Fibroblast of villous mesenchyme (primary cell): ENCODE measurements at places on chromosomes 4 and X. TPM values are rescaled to one million over a fixed set of nuclear protein-coding genes. Genes with fewer than 3 reads are reported as not detected.

The ZCCHC18 gene
- total RNA-seq, result 0.43 and 0.64 TPM in 2 replicates

The ZNF275 gene
- total RNA-seq, result 12.9 and 13.4 TPM in 2 replicates

The PDLIM3 gene
- total RNA-seq, result 15.1 and 96.6 TPM in 2 replicates

The FAM9C gene
- under 0.01 TPM in 2 replicates for total RNA-seq

The ADAM29 gene
- not detected in 2 replicates for total RNA-seq

The ATOH1 gene
- total RNA-seq, result not detected in 2 replicates

The P2RY8 gene
- not detected in 2 replicates for total RNA-seq

The SMIM31 gene
- total RNA-seq, result not detected in 2 replicates

The LRPAP1 gene
- total RNA-seq, result 21.2 and 24.8 TPM in 2 replicates

The OCIAD2 gene
- total RNA-seq, result 9.5 and 12.6 TPM in 2 replicates

The FRMPD3 gene
- under 0.01 TPM in 1 of 2 replicates, not detected in the other for total RNA-seq

The CT45A8 gene
- not detected in 2 replicates for total RNA-seq

DNA sequence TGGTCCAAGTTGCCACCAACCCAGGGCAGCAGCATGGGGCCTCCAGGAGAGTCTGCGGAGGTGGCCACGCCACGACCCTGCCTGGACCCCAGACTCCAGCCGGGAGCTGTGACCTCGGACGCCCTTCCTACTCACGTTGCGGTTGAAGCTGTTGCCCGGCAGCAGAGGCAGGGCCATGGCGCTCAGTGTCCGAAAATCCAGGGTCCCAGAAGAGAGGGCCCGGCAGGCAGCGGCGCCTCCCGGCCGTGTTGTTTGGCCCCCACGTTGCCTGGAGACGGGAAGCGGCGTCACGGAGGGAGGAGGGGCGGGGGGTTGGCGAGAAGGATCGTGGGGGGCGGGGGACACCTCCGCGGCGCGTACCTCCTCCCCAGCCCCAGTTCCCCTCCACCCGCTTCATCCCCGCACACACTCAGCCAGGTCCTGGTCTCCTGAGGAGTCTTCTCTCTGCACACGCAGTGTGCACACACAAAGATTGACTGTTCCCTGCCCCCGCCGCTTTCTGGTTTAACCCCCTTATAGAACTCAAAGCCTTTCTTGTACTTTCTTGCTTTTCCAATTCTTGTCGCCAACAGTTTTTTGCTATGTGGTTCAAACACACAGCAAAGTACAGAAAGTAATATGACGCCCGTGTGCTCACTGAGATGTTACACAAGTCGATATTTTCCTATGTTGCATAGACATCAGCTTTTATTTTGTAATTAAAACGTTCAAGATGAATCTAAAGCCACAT lies at the start of gene EFHC2:
Gene EFHC2 (minus strand): TSS at position 261 of the 730 bp plus-strand sequence. CDS start 84 bp downstream, at position 177.
- DNase-seq, result peak; percentile 4

- DNase-seq, result no peak
Observed at GRCh38 chr4:2792396-2792710, 532 bp upstream of the SH3BP2 start.

DNA sequence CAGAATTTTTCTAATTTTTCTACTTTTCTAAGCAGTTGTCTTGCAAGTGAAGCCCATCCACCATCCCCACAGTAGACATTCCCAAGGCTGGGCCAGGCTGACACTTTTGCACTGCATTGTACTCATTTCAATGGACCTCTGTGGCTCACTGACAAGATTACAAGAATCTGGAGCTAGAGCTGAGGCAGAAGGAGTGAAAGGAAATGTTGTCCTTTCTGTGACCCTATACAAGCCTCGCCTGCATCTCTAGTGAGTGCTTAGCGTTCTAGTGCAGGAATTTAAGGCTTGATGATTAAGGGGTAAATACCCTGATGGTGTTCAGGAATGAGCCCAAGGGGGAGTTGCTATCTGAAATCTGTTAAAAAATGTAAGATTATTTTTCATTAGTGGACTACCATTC lies 6.3 kb downstream of the MAGED1 start:
- DNase-seq, result no peak

GRCh38 chrX:27522500-27522899 lies 59.4 kb upstream of the PPP4R3C start:
- DNase-seq, result no peak

- DNase-seq, result no peak
Observed at GRCh38 chr4:166308647-166309046, 435.6 kb downstream of the TLL1 start.

- DNase-seq, result no peak
Observed at GRCh38 chr4:21366840-21367239, 581.7 kb downstream of the KCNIP4 start.

- no peak for DNase-seq
Observed at GRCh38 chrX:100584611-100585010, at the start of gene TNMD. TSS of gene TNMD (plus strand) at chrX:100584936. CDS start at chrX:100585019, 83 bp downstream.

DNA sequence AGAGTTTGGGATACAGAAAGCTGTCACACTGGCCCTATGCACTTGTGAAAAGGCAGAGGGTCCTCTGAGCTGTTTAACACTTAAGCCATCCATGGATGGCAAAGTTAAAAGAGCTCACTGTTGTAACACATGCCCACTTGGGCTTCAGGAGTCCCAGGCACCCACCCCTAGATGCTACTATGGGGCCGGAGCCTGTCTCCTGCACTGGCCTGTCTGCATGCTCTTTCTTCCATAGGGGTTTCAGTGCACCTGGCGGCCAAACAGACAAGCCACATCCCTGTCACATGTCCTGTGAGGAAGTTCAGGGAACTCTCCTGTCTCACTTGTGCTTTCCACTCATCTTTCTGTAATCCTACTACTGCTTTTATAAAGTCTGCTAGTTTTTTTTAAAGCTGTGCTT lies 2586.0 kb downstream of the PCDH7 start:
- DNase-seq, result no peak

DNA sequence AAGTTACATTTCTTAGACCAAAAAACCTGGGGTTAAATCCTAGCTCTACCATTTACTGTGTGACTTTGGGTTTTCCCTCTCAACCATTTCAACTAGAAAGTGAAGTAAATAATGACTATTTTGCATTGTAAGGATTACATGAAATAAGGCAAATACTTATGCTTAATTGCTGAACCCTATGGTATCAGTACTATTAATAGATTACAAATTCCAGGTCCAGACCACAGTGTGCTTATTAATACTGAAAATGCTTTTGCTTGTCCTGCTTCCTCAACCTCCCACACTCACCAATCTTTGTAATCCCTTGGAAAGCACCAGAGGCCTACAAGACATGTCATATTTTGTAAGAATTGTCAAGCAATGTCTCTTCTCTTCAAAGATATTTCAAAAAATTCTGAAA lies 456.5 kb downstream of the SPOCK3 start:
- no peak for DNase-seq

GRCh38 chrX:108020631-108021030 lies 24.2 kb upstream of the VSIG1 start:
- DNase-seq, result peak; percentile 19

- DNase-seq, result peak; percentile 27
Observed at GRCh38 chr4:144579411-144580030, 66.4 kb upstream of the HHIP start.

GRCh38 chrX:129646566-129647417 lies 8.0 kb downstream of the APLN start:
- DNase-seq, result no peak

GRCh38 chrX:80766916-80767315 lies 42.8 kb downstream of the BRWD3 start:
- DNase-seq, result no peak

DNA sequence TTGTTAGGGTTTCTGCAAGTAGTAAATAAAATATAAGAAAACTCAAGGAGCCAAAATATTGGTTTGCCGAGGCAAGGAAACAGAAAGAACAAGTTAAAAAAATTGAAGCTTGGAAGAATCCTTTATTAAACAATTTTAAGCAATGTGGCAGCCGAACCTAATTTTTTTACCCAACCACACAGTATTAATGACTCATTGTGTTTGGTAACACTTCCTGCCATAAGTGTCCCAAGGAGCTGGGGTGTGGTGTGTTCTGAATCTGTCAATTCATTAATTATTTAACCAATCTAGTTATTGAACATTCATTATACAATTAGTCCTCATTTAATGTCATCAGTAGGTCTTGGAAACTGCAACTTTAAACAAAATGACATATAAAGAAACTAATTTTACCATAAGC lies 19.3 kb upstream of the CPE start:
- DNase-seq, result peak; percentile 38

DNA sequence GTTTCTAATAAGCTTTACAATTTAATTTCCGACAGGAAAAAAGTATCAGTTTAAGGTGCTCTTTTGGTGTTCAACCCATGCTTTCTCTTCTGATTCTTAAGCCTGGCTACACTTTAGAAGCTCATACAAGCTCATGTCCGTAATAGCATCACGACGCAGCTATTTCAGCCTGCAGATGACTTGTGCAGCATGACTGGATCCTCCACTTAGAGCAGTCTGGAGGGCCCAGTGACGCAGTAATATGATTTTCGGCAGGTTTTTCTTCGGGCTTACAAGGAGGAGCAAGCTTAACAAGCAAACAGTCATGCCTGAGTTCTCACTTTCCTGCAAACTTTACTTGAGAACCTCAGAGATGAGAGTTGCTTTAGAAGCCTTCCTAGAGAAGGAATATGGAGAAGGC lies 85.3 kb upstream of the MAML3 start:
- DNase-seq, result no peak

GRCh38 chrX:1453951-1454785 lies 1.5 kb upstream of the ASMTL start:
- DNase-seq, result peak; percentile 85

DNA sequence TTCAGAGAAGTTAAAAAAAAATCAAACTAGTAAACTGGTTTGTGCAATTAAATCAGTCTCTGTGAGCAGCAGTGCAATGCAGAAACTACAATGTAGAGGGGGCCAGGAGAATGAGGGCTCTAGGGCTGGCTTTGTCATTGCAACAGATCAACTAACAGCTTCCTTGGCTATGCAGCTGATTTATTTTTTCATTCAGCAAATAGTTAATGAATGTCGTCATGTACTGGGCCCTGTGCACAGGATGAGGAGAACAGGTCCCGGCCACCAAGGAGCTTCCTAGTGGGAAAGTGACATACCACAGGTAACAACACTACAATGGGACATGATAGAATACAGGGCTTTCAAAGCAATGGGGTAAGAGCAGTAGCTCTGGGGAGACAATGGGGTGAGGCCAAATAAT lies 190.1 kb downstream of the NSUN7 start:
- no peak for DNase-seq

- no peak for DNase-seq
Observed at GRCh38 chrX:65493431-65493830, 41.2 kb downstream of the LAS1L start.

DNA sequence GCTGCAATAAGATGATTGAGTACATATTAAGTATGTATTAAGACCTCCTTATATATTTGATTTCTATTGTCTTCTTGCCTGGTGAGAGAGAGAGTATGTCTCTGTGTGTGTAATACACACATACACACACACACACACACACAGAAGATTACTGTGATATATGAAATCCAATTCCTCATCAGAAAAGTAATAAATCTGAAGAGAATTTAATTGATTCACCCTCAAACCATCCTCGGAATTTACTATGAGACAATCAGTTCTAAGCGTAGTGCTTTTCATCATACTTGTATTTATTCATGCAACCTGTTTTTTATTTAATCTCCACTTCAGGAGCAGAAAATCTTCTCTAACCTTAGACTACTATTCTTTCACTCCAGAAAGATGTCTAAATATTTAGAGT lies 62.3 kb upstream of the TLL1 start:
- no peak for DNase-seq

GRCh38 chr4:165553221-165553810 lies 174.5 kb downstream of the CPE start:
- DNase-seq, result no peak

DNA sequence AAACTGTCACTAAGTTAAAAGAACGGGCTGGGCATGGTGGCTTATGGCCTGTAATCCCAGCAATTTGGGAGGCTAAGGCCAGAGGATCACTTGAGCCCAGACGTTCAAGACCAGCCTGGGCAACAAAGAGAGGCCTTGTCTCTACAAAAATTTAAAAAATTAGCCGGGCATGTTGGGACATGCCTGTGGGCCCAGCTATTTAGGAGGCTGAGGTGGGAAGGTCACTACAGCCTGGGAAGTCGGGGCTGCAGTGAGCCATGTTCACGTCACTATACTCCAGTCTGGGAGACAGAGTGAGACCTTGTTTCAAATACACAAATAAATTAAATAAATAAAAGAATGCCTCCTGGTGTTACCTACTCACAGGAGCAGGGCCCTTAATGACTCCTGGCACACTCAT lies 69.5 kb downstream of the APBB2 start:
- peak; percentile 52 for DNase-seq

GRCh38 chrX:46967547-46967946 lies 55.3 kb downstream of the JADE3 start:
- no peak for DNase-seq

DNA sequence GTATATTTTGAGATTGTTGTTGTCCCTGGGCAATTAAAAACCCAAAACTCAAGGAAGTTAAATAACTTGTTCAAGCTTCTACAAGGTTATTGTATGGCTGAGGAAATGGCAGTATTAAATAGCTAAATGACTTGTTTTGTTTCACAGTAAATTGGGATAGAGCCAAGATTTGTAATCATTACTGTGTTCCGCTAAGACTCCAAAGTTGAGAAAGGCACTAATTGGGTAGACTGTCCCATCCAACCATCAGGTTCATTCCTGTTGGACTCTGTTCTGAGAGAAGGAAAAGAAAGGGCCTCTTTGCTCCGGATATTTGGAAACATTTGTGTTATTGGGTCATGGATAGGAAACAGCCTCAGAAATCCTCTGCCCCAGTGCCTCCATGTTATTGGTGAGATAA lies 82.2 kb downstream of the DCLK2 start:
- no peak for DNase-seq

DNA sequence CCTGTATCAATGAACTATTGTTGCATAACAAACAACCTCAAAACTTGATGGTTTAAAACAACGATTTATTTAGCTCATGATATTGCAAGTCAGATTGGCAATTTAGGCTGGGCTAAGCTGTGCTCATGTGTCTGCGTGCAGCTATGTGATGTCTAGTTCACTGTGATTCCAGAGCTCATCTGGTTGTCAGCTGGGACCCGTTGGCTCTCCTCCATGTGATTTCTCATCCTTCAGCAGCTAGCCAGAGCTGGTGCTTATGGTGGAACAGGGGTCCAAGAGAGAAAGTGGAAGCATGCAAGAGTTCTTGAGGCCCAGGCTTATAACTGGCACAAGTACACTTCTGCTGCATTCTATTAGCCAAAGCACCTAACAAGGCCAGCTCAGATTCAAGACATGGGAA lies 28.8 kb upstream of the TRPC3 start:
- peak; percentile 26 for DNase-seq

GRCh38 chr4:148341980-148342800 lies 100.0 kb downstream of the NR3C2 start:
- no peak for DNase-seq

- peak; percentile 3 for DNase-seq
Observed at GRCh38 chr4:25702848-25703247, 47.2 kb downstream of the SLC34A2 start.

GRCh38 chr4:94758141-94758699 lies 465 bp downstream of the BMPR1B start:
- no peak for DNase-seq

- DNase-seq, result peak; percentile 61
Observed at GRCh38 chr4:138576684-138577083, 334.5 kb upstream of the SLC7A11 start.

- no peak for DNase-seq
Observed at GRCh38 chrX:129724754-129725153, 14.0 kb upstream of the XPNPEP2 start.
